ENCODE measurements at places on chromosomes 11 and 22.

DNA sequence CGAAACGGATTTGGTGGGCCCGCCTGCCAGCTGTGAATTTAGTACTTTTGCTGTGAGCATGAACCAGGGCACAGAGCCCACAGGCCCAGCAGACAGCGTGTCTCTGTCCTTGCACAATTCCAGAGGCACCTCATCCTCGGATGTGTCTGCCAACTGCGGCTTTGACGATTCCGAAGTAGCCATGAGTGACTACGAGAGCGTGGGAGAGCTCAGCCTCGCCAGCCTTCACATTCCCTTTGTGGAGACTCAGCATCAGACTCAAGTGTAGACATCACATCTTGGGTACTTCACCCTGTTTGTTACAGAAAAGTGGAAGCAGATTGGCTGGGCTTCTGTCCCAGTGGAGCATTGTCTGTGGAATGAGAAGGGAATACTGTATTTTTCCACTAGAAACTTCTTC lies 78.6 kb upstream of the MTNR1B start:
- no peak for DNase-seq

DNA sequence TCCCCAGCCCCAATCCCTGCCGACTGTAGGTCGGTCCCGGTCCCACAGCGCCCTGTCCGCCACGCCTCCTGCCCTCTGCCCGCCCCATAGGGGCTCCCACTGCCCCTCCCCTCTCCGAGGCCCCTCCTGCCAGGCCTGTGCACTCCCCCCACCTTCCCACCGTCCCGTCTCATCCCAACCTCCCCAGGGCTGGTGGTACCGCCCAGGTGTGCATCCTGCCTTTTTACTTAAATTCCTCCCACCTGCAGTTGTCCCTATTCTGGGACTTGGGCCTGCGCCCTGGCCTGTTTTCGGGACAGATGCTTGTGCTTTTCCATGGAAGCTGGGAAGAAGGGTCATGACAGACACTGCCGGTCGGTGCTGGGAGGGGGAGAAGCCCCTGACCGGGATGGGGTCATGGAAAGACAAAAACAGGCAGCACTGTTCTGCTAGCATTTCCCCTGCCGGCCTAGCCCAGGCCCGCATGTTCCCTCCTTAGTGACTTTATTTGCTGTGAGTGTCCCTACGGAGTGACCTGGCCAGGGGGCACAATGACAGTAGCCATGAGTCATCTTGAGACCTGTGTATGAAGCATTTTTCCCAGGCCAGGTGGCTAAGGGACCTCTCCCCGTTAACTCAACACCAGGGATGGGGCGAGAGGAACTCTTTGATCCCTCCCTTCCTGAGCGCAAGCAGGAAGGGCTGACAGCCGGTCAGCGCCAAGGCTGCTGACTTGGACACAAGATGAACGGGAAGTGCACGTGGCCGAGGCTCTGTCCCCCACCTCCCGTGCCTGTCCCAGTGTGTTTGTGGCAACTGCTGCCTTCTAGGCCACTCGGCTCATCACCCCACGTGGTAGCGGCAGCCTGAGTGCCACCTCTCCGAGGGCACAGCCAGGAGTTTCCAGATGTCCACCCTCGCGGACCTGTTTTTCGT lies 7.1 kb downstream of the TBX1 start:
- DNase-seq, result no peak

GRCh38 chr11:98679673-98680072 lies 341.1 kb upstream of the CNTN5 start:
- DNase-seq, result no peak

DNA sequence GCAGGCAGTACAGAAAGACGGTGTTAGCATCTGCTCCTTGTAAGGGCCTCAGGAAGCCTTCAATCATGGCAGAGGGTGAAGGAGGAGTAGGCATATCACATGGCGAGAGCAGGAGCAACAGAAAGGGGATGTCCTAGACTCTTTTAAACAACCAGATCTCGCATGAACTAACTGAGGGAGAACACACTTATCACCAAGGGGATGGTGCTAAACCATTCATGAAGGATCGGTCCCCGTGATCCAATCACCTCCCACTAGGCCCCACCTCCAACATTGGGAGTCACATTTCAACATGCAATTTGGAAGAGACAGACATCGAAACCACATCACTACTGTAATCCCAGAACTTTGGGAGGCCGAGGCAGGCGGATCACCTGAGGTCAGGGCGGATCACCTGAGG lies 39.9 kb upstream of the LIPT2 start:
- no peak for DNase-seq

- DNase-seq, result no peak
Measured at GRCh38 chr11:117901601-117902000, 25.1 kb upstream of the FXYD6 start.

DNA sequence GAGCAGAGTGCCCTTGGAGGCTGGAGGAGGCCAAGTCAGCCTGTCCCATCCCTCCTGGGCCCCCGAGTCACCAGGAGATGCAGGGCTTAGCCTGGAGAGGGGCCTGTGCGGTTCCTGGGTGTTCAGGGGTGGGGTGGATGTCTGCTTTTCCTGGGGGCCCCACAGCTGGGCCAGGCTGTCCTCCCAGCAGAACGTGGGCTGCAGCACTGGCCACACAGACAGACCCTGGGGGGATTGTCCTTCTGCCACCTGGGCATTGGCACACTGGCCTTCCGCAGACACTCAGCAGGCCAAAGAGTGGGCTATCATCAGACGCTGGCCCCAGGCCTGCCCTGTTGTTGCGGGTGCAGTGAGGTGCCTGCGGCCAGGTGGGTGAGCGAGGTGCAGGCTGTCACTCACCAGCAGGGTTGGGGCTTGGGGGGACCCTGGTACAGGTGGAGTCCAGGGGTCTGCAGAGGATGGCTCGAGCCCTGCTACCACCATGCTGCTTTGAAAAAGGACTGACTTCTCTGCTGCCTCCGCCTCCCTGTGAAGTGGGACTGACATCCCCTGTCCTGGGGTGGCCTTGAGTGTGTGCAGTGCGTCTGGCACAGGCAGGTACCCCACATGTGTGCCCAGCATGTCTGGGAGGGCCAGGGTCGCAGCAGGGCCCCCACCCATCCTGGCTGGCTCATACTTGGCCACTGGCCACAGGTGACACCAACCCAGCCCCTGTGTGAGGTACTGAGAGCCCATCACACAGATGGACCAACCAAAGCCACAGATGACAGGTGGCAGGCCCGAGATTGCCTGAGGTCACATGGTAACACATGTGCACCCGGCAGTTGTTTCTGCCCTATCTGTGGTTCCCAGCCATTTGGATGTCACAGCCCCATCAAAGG lies 39.0 kb upstream of the KCNQ1OT1 start:
- no peak for DNase-seq

GRCh38 chr11:127875131-127875530 lies 712.2 kb downstream of the ETS1 start:
- DNase-seq, result no peak

- no peak for DNase-seq
Measured at GRCh38 chr11:111555255-111555654, 14.7 kb downstream of the LAYN start.

GRCh38 chr11:33692013-33692504 lies 8.6 kb downstream of the C11orf91 start:
- DNase-seq, result no peak

GRCh38 chr11:130561441-130561881 lies 113.0 kb downstream of the ADAMTS15 start:
- no peak for DNase-seq

- no peak for DNase-seq
Measured at GRCh38 chr11:21628641-21629040, 564.2 kb upstream of the ANO5 start.

- DNase-seq, result no peak
Measured at GRCh38 chr22:25677631-25678030, 64.4 kb upstream of the MYO18B start.

GRCh38 chr22:48653306-48653705 lies 1174.4 kb downstream of the BRD1 start:
- DNase-seq, result no peak

DNA sequence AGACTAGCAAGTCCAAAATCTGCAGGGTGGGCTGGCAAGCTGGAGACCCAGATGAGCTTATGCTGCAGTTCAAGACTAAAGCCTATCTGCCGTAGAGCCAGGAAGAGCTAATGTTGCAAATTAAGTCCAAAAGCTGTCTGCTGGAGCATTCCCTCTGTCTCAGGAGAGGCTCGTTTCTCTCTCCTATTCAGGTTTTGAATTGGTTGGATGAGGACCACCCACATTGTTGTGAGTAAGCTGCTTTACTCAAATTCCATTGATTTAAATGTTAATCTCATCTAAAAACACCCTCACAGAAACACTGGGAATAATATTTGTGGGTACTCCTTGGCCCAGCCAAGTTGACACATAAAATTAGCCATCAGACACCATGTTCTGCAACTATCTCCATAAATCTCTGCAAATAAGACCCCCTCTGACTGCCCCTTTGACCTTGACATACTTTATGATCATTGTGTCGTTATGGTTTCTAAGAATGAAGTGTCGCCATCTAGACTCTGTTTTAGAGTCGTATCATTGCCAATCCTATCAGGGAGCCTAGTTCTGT lies 16.8 kb upstream of the CUL5 start:
- DNase-seq, result no peak

GRCh38 chr22:36506637-36507517 lies at the start of gene FOXRED2:
Gene FOXRED2 (minus strand): TSS chr22:36507040. CDS start chr22:36506422, 618 bp downstream.
- DNase-seq, result peak; percentile 87

DNA sequence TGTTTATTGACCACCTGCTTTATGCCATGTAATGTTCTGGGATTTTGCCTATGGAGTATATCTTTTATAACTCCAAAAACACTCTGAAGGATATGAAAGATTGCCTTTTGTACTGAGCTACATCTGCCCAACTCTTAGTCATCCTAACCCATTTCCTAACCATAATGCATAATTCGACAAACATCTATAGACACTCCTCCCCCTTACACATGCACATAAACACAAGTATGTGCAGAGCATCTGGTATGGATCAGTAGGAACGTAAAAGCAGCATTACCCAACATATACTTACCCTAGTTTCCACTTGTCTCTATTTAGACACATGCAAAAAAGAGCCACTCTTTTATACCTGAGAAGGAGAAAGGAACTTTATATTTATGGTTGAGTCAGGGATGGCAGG lies 272.8 kb downstream of the FAM76B start:
- no peak for DNase-seq

DNA sequence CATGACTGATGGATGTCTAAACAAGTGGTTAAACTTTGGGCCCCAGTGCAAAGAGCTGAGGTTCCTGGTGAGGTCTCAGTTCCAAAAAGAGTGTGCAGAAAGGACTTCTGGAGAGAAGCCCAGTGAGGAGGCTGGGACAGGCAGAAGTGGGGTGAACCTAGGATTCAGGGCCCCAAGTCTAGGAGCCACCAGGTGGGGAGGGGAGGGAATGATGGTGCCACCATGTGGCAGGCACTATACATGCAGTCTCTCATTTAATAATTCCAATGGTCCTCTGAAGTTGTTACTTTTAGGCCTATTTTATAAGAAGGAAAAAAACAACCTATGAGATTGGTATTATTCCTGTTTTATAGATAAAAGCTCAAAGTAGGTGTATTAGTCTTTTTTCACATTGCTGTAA lies 102.0 kb downstream of the INSC start:
- DNase-seq, result no peak

GRCh38 chr22:21055880-21056319 lies 10.2 kb downstream of the LRRC74B start:
- no peak for DNase-seq

- no peak for DNase-seq
Measured at GRCh38 chr11:95444309-95445241, 213.6 kb upstream of the SESN3 start.

DNA sequence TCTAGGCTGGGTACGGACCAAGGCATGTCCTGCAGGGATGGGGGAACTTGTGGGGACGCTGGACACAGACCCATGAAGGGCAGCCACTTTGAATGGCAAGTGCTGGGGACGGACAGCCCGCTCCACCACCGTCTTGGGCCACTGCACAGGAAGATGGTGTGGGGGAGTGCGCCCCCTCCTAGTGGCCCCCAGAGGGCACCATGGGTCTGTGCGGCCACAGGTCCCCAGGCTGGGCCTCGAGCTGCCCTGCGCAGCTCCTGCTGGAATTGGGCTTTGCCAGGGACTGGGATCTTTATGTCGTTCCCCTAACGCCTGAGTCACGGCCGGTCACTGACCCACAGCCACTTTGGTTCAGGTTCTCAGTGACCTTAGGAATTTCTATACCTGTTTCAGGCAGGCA lies 44.4 kb downstream of the NAT10 start:
- no peak for DNase-seq

GRCh38 chr22:19965771-19966709 lies 24.4 kb upstream of the TXNRD2 start:
- DNase-seq, result no peak

DNA sequence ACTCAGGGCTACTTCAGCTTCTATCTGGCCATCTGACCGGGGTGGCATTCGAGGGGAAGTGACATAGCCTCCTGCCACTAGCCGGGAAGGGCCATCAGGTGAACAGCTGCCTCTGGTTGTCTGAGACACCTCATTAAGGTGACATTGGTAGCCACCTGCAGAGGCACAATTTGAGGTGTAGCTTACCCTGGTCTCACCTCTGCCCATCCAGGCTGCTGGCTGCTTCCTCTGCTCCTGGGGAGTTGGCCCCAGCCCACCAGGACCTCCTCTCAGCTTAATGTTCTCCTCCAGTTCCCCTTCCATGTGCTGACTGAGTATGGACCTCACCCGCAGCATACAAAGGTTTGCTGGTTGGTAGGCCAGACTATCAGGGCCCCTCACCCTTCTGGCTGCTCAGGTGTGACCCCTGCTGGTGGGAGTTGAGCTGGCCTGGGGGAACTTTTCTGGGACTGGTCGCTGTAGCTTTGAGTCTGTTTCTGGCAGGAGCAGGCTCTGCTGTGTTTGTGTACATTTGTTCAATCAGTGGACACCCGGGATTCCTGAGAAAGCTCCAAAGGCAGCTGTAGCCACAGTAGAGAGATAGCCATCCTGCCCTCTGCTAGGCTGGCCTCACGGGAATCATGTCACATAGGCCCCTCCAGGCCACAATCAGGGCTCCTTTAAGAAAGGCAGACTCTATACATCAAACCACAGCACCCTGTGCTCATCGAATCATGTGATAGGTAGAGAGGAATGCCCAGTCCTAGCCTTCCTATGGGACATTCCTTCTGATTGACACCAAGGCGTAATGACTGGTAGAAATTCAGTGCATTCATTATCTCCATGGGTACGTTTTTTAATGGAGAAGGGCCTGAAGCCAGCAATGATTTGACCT lies 295.1 kb upstream of the PLET1 start:
- DNase-seq, result peak; percentile 13

GRCh38 chr22:36873614-36874308 lies 13.0 kb downstream of the NCF4 start:
- peak; percentile 55 for DNase-seq

- DNase-seq, result no peak
Measured at GRCh38 chr22:40341604-40342003, 4.7 kb upstream of the ADSL start.

Measured in stimulated activated naive B cell treated with anti-CD40 and anti-IgM and Interleukin-4, amounts not matched to agents 10 μg/mL and 1 μg/mL and 100 μg/mL, for 72 hours (primary cell).